ENCODE measurements at places on chromosomes 4 and X.
A peak's percentile ranks its signal among the peaks of the same experiment; 100 is the strongest.

- DNase-seq: peak; percentile 63
These were observed 201.0 kb upstream of the STK26 start for GRCh38 chrX:131821945-131822622.

- DNase-seq: no peak
These were observed 330.5 kb upstream of the GALNT7 start for GRCh38 chr4:172838111-172838510.

DNA sequence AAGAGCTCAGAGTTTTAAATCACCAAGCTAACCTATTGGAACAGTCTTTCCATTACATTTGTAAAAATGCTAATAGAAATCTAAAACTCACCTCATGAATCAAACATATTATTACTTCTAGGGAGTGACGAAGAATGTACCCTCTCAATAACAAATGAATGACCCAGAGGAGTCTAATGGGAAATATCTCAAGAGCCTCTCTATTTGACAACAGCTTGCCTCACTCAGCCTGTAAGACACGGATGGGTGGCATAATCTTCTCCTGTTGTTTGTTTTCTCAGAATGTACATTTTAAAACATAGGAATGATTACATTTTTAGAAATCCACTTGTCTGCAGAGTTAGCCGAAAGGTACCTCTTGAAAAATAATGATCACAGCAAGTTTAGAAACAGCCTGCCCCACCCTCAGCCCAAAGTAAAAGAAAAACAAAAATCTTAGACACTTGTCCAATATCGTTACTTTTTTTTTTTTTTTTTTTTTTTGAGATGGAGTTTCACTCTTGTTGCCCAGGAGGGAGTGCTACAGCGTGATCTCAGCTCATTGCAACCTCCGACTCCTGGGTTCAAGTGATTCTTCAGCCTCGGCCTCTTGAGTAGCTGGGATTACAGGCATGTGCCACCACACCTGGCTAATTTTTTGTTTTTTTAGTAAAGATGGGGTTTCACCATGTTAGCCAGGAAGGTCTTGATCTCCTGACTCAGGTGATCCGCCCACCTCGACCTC lies 183.6 kb upstream of the FTHL17 start:
- DNase-seq: no peak

GRCh38 chrX:856566-857290 lies 226.1 kb downstream of the SHOX start:
- DNase-seq: no peak

DNA sequence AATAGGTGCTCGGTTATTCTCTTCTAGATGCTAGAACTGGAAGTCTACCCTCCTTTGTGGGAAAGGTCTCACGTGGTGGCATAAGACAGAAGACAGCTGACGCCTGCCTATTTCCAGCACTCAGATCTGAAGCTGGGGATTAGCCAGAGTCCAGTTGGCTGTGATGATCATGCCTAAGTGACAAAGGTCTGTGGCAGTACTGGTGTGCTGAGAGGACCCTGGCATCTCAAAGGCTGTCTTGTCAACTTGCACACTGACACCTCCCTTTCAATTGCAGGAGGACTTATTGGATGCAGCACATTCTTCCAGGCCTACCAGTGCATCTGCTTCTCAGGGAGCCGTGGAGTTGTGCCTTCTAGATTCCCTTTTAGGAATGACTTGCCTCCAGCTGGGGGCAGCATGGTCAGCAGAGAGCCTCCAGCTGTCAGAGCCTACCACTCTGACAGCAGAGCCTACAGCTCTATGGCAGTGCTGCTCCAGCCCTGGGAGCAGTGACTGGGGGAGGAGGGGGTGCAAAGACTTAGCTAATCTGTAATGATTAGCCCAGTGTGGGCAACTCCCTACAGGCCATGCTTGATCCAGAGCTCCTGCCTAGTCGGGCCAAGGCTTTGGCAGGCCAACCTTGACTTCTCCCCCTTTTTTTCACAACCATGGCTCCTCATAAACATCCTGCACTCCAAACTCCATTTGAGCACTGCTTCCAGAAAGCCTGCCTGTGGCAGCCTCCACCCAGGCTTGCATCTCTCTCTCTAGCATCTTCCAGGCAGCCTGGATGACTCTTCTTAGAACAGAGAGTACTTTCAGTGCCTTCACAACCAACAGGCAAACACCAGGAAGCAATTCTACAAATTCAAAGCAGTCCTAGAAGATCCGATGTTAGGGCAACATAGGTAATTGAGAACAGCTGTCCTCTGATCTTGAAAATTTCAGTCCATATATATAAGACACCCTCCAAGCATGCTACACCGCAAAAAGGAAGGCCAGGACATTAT lies 13.8 kb upstream of the FGFBP2 start:
- DNase-seq: no peak

DNA sequence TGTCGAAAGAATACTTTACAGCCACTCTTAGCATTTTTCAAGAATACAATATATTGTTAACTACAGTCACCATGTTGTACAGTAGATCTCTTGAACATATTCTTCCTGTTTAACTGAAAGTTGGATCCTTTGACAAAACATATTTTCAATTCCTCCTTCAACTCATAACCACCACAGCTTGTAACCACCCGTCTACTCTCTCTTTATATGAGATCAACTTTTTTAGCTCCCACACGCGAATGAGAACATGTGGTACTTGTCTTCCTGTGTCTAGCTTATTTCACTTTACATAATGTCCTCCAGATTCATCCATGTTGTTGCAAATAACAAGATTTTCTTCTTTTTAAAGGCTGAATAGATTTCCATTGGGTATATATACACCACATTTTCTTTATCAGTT lies 338.3 kb upstream of the IGFBP7 start:
- DNase-seq: no peak

DNA sequence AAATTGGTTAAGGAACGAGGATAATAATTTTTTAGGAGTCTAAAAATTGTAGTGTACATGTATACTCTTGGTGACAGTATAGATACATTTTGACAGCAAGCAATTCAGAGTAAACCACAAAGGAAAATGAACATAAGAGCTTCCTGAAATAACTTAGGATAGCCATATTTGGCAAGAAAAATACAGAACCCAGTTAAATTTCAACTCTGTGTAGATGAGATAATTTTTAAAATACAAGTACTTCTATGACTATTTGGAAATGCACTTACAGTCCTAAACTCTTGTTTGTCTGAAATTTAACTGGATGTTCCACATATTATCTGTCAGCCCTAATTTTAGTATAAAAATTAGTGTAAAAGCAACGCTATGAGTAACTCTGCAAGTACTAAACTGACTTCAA lies 124.4 kb upstream of the PCDH18 start:
- DNase-seq: no peak

DNA sequence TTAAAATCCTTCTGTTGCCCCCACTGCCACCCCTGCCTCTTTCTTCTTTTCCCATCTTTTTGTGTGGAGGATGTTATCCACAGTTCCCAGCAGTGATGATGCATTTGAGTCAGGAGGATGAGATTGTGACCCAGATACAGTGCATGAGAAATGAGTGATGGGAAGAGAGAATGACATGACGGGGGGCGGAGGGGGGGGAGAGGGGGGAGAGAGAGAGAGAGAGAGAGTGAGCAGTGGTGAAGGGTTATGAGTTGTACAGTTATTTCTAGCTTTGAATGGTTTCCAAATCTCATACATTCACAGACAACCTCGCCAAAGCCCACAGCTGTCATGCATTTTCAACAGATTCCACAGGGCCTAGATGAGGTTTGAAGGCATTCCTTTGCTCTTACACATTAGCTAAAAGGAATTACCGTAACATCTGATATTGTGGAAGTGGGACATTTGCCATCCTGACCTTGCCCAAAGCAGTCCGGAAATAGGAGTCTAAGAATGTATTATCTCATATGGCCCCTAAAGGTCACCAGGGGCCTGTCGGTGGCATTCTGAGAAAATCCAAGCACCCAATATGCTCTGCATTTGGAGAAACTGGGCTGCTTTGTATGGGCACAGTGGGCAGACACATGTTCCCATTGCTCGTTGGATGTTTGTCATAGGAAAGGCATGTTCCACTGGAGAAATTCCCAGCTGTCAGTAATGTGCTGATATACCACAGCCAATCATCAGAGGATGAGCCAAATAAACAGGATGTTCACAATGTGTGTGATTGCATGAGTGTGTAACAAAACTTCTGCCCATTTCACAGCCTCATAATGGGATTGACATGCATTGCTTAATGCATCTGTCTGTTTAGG lies 435.8 kb downstream of the SPRY1 start:
- no peak for DNase-seq

- no peak for DNase-seq
These were observed 48.6 kb upstream of the CLDN24 start for GRCh38 chr4:183370786-183371185.

GRCh38 chrX:153511784-153512500 lies 5.5 kb upstream of the ATP2B3 start:
- no peak for DNase-seq

- DNase-seq: no peak
These were observed 407.9 kb downstream of the HNRNPD start for GRCh38 chr4:81965911-81966310.

GRCh38 chrX:9340598-9341290 lies 124.1 kb upstream of the TBL1X start:
- no peak for DNase-seq

DNA sequence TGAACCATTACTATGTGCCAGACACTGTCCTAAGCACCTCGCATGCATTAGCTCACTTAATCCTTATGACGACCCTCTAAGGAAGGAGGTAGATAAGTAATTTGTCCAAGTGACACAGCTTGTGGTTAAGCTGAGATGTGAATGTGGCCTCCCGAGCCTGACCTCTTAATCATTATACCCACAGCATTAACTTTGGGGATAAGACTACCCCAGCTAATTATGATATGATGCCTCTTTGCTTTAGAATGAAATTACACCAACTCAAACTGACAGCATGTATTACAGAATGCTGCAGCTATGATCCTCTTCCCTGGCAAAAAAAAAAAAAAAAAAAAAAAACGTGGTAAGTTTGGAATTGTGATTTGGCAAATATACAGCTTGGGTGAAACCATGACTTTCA lies 53.5 kb downstream of the APBB2 start:
- DNase-seq: no peak

DNA sequence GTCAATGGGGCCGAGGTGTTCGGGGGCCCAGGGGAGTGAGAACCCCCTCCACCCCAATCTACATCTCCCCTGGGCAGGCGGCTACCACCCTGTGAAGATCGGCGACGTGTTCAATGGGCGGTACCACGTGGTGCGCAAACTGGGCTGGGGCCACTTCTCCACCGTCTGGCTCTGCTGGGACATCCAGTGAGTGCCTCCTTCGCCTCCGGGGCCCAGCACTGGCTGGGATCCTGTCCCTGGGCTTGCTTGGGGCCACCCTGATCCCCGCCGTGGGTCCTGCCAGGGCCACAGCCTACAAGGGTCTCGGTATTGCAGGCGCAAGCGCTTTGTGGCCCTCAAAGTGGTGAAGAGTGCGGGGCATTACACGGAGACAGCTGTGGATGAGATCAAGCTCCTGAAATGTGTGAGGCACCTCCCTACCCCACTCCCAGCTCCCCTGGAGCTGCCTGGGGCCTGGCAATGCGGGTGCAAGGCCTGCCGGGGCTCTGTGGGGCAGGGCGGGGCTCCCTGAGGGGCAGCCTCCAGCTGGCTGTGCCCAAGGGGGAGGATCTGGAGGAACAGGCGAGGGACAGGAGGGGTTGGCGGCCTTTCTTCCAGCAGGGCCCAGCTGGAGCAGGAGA lies 697 bp downstream of the SRPK3 start:
- no peak for DNase-seq

DNA sequence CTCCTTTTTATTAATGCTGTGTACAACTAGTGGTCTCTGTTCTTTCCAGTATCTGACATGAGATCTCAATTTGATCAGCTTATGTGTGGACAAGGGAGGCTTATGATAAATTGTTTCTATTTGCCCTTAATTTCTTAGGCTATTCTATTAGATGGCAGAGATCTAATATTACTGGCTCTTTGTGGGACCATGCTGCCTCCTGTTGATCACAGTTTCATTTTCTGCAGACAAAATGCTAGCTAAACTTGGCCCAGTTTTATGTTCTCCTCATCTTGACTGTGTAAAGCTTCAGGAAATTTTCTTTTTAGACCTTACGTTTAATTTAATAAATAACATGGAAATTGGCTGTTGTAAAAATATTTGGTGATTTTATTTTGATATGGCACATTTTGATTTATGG lies 627.1 kb upstream of the AADAT start:
- DNase-seq: no peak

DNA sequence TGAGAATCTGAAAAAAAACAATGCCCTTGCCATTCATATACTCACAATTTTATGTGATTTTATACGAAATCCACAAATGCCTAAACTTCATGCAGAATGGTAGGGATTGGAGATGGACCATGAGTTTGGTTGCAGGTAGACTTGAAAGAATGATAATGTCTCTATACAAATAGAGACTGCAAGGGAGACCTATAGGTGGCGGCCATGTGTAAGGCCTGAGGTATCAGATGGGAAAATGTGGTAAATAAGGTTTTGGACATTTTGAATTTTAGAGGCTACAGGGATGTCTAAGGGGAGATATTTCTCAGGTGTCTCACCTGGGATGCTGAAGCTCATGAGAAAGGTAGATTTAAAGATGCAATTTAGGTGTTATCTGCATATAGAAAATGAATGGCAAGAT lies 78.0 kb downstream of the GABRB1 start:
- DNase-seq: no peak

- peak; percentile 61 for DNase-seq
These were observed 52.4 kb upstream of the TMEM33 start for GRCh38 chr4:41882625-41883347.

DNA sequence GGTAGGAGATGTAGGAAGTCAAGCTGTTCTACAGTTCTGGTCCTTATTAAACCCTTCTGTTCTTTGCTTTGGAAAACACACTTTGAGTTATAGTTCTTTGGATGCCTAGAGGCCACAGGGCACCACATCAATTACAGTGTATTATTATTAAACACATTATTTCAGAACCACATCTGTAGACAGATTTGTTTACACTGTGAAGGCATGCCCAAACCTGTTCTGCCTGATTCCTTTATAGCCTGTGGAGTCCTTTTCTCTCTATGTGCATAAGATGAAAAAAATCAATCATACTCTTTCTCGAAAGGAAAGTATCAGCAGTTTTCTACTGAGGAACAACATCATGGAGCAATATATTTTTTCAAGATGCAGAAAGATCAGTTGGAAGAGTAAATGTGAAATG lies 371.3 kb upstream of the INTU start:
- no peak for DNase-seq

- no peak for DNase-seq
These were observed 27.6 kb upstream of the CFAP299 start for GRCh38 chr4:80307774-80308465.
